ENCODE measurements at places on chromosomes 1 and 21.

DNA sequence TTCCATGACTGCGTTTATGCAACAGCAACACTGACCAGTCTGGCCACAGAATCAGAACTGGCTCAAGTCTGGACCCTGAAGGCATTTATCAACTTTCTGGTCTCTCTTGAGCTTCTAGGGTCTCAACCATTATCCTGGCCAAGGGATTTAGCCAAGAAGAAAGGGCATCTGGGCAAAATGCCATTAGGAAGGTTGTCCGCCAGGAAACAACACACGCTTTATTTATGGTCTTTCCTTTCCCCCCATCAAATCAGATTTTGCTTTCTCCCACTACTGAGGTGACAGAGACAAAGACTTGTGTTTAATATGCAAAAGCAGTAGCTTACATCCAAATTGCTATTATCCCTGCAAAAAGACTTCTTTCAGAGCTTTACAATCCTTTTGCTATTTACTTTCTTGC is 81.6 kb upstream of the PPP2R5A start:
- DNase-seq, result no peak

DNA sequence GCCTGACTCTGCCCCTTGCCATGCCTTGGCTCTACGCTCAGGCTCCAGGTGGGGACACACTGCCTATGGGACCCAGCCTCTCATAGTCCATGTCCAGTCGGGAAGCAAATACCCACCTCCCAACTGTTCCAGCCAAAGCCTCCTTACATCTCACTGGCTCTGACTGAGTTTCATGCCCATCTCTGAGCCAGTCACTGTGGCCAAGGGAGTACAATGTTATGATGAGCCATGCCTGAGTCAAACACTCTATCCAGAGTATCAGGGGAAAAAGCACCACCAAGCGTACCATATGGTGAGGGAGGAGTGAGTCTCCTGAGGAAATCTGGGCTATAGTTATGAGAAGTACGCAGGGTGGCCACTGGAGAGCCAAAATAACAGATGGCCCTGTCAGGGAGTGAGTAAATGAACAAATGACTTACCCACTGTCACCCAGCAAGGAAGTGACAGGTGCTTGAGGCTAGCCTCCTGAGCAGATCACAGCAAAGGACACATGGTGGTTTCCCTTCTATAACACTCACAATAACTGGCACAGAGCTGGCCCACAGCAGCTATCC is 236.6 kb upstream of the GJB5 start:
- DNase-seq, result no peak

- no peak for DNase-seq
These were observed 28.3 kb upstream of the BTG2 start for GRCh38 chr1:203276916-203277545.

GRCh38 chr1:236284291-236284721 is 2.5 kb upstream of the ERO1B start:
- no peak for DNase-seq

DNA sequence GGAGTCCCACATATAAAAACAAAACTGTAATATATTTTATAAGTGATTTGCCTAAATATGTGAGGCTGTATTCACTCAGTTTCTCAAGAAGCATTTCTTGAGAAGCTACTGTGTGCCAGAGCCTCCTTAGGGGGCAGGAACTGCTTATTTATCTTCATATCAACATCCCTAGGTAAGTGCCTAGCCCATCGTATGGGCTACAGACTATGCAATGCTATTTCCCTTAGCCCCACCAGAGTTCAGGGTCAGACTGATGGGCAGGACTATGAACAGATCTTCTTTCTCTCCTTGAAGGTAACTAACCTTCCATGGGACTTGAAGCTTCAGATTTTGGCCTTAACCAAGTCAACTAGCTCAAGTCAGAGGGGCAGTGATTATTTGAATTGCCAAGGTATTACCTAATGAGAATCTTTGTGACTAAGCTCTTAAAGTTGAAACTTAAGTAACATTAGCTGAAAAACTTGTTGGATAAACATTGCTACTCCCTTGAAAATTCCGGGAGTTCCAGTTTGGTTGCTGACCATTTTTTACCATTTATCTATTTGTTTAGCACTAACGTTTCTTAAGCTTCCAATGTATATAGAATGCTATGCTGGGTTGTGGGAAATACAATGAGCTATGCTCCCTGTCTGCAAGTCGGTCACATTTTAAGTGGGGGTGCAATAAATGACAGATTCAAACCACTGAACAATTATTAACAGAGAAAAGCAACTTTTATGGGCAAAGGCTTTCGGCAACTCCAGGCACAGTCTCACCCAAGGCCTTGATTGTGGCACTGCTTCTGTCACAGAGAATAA is 85.2 kb downstream of the GPR88 start:
- DNase-seq, result no peak

DNA sequence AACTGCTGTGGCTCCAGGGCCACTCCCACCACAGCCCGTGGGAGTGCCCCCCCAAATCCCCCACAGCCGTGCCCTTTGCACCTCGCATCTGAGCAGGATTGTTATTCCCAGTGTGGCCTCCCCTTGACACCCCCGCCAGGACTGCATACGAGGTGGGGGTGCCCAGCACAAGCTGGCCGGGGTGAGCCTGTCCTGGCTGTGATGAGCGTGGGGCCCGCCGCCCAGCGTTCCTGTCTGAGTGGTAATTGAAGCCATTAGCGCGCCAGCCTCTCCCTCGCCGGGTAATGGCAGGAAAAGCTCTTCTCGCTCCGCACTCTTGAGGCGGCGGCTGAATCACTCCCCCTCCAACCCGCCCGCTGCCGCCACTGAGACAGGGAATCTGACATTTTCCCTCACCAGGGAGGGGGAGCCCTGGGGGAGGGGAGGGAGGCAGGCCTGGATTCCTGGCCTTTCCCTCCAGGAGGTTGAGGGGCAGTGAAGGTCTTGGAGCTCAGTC is 27.7 kb downstream of the PTPRF start:
- DNase-seq, result no peak

- peak; percentile 20 for DNase-seq
These were observed 118.1 kb downstream of the PGBD5 start for GRCh38 chr1:230308039-230308438.

DNA sequence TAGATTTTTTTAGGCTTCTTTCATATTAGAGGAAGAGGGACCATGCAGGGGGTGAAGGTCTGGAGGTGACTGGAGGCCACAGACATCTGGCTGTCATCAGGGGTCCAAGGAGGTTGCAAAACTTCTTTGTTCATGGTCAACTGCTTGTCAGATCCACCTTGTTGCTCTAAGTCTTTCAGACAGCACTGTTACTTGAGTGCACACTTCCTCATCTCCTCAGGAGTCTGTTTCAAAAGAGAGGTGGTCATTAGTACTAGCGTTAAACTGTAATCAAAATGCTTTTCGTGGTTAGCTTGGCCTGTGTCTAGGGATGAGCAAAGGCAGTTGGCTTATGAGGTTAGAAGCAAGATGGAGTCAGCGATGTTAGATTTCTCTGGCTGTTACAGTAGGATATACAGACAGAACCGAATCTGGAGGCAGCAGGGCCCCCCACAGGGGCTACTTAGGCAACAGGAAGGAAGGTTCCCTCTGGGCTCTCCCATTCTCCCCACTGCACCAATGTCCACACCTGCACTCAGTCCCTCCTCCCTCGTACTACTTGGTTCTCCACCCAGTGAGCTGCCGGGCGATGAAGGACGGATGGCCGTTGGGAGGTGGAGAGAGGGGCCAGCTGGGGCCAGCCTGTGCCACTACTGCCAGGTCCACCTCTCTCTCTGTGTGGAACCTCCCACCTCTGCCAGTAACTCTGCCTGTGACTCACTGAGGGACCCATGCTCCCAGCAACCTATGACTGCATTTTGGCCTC is 57.2 kb downstream of the TOR1AIP2 start:
- no peak for DNase-seq

DNA sequence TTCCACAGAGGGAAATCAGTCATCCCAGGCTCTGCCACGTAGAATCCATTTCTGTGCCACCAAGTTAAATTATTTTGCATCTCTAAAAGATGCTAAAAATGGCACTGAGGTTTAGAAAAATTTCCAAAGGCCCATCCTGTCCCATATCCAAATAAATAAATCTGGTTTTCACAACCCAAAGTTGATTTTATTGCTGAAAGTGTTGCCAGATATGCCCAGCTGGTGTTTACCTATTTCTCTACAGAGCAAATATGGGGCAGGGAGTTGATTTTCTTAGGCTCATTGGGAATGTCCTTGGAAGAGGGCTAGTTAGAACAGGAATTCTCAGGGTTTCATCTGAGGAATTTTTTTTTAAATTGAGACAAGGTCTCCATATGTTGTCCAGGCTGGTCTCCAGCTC is 19.0 kb downstream of the MAP1LC3C start:
- no peak for DNase-seq

DNA sequence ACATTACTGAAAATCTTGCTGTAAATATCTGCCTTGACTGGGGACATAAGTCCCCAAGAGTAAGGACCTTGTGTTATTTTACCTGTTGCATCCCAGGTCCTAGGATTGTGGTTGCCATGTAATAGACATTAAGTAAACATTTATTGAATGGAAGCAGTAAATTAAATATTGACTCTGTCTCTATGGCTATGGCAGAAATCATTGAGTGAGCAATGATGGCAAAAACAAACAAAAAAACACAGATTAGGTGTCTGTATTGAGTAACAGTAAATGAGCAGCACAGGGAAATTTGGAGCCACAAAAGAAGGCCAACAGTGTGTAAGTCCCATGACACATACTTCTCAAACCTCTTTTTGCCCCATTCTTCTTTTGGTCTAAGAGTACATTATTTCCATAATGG is 240.4 kb downstream of the NFIA start:
- DNase-seq, result no peak

- peak; percentile 12 for DNase-seq
These were observed 59.0 kb downstream of the RUSC1 start for GRCh38 chr1:155379631-155380090.

GRCh38 chr1:46219551-46220520 is 16.7 kb downstream of the LURAP1 start:
- DNase-seq, result no peak

GRCh38 chr1:82485591-82486369 is 685.0 kb downstream of the ADGRL2 start:
- DNase-seq, result no peak

DNA sequence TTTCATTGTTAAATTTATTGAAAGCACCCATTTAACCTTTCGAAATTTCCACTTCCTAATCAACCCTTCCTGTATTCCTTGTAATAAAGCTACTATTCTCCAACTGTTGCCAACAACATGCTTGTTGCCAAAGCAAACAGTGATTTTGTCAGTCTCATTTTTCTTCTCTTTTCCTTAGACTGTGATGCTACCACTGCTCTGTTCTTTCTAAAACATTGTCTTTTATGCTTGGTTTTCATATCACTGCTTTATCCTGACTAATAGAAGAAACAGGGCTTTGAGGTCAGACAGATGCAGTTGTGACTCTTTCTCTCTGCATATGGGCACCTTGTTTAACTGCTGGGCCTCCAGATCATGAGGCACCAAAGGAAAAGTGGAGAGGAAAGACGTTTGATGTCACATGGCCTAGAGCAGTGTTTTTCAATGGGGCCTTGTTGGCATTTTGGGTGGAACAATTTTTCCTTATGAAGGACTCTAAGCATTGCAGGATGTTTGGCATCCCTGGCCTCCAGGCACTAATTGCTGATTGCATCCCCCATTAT is 56.1 kb downstream of the HMCN1 start:
- no peak for DNase-seq

GRCh38 chr1:116321766-116322175 is 51.3 kb upstream of the ATP1A1 start:
- DNase-seq, result no peak

- no peak for DNase-seq
These were observed 17.0 kb downstream of the TNNT2 start for GRCh38 chr1:201360486-201360885.

GRCh38 chr1:164311377-164311776 is 247.6 kb upstream of the PBX1 start:
- DNase-seq, result no peak

GRCh38 chr1:85277802-85278201 is 1.4 kb upstream of the BCL10 start:
- no peak for DNase-seq

DNA sequence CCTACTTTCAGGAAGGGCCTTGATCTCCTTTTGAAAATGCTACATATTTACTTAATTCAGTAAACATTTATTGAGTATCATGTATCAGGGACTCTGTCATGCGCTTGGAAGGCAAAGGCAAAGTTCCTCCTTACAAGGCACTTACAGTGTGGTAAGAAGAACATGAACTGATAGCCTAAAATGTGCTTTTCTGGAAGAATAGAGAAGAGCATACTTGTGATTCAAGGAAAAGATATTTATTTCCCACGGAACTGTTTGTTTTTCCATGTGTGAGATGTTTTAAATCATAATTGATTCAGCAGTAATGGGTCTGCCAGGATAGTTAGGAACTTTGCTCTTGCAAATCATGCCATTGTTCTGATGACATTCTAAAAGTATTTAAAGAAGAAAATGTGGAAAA is 110.1 kb upstream of the ZNHIT6 start:
- no peak for DNase-seq

- DNase-seq, result no peak
These were observed 467.4 kb downstream of the COL11A1 start for GRCh38 chr1:102640872-102641271.

- DNase-seq, result no peak
These were observed 157.6 kb upstream of the IVNS1ABP start for GRCh38 chr1:185474440-185475149.

DNA sequence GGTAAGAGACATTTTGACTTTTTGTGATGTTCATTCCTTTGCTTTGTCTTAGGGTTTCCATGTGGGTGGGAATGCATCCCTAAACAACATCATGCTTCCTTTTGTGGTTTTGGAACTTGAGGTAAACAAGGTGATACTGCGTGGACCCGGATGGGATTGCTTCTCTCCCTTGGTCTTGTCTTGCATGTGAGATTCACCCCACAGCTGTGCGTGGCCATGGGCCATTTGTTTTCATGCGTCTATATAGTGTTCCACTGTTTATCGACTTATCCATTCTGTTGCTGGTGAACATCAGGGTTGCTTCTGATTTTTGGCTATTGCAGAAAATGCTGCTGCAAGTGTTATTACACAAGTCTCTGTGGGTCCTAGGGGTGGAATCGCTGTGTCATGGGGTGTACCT is 21.1 kb downstream of the CRYAA start:
- DNase-seq, result no peak

DNA sequence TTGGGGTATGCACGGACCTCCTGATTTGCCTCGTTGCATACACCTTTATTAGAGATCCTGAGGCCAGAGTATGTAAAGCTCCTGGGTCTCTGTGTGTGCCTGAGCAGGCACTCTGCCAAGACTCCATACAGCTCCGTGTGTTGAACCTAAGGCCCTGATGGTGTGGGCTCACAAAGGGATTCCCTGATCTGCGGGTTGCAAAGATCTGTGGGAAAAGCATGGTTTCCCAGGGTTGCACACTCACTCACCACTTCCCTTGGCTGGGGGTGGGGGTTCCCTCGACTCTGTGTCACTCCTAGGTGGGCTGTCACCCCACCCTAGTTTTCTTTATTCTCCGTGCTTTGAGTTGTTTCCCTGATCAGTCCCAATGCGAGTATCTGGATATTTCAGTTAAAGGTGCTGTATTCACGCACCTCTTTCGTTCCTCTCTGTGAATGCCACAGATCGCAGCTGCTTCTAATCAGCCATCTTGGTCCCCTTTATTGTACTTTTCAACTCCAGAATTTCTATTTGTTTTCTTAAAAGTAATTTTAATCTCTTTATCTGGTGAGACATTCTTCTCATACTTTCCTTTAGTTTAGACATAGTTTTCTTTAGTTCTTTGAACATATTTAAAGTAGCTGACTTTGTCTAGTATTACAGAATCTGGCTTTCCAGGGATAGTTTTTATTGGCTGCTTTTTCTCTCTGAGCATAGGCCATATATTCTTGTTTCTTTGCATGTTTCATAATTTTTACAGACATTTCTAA is 39.0 kb upstream of the F3 start:
- no peak for DNase-seq

GRCh38 chr21:44518686-44519085 is 21.3 kb downstream of the KRTAP10-1 start:
- DNase-seq, result no peak

- DNase-seq, result no peak
These were observed 9.0 kb downstream of the CLCA1 start for GRCh38 chr1:86477682-86478081.
